Central memory CD4-positive, alpha-beta T cell (primary cell): ENCODE measurements at places on chromosomes 16 and 17.

GRCh38 chr16:11333010-11333409 lies 12.2 kb upstream of the RMI2 start:
- no peak for DNase-seq

DNA sequence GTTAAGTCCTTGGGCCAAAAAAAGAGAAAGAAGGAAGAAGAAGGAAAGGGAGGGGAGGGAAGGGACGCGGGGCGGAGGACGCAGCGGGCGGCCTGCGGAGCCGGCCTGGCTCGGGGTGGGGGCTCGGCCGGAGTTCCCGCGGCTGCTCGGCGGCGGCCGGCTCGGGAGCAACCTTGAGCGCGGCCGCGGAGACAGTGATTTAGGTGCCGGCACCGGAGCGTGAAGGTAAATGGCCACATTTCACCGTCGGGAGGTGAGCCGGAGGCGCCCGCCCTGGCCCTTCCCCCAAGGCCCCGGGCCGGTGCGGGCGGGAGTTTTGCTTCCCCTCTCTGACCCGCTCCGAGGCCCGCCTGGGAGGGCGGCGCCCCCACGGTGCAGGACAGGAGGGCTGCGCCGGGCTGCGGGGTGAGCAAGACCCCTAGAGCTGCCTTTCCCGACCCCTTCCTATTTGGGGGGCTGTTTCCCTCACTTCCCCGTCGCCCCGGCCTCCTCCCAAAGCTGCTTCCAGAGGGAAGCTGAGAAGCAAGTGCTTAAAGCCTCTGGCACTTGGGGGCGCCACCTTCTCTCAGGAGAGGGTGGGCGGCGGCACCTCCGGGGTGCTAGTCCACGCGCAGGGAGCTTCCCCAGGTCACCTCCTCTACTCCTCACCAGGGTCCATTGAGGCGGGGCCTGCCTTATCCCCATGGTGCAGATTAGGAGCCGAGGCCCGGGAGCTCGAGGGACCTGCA lies 56.5 kb downstream of the MRM1 start:
- no peak for DNase-seq

GRCh38 chr16:9429646-9430330 lies 338.3 kb downstream of the HAPSTR1 start:
- DNase-seq = no peak

- no peak for DNase-seq
These were observed 1.4 kb upstream of the DHX8 start for GRCh38 chr17:43482103-43483012.

GRCh38 chr17:81701288-81702071 lies 1.7 kb upstream of the MRPL12 start:
- no peak for DNase-seq

- DNase-seq = no peak
These were observed 52.0 kb downstream of the SREBF1 start for GRCh38 chr17:17784657-17785267.

- DNase-seq = no peak
These were observed 2.7 kb upstream of the WFDC1 start for GRCh38 chr16:84292011-84292410.

DNA sequence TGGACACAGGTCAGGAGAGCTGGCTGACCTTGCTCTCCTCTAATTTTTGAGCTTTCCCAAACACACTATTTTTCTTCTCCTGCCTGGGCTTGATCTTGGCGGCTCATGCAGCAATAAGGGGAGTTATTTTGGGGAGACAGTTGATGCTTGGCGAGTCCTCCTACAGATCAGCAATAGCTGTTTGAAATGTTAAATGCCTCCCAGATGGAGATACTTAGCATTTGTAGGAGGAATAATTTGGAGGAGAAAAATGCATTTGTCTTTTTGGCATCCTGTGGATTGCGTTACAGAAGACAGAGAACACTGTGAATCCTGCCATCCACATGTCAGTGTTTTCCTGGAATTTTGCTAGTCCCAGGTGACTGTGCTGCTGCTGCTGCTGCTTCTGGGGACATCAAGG lies 328.0 kb upstream of the XYLT1 start:
- DNase-seq = no peak

GRCh38 chr16:72940886-72941285 lies 107.0 kb downstream of the ZFHX3 start:
- no peak for DNase-seq

DNA sequence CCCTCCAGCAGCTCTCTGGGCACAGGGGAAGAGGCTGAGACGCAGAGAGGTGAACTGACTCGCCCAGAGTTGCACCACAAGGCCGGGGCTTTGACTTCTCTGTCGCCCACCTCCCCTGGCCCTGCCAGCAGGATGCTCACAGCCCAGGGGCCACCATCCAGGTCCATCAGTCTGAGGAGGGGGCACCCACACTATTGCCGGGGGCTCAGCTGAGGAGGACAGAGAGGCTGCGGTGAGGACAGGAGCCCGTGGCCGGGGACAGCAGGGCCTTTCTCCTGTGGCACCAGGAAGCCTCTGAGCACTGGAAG lies 32.6 kb downstream of the KDM8 start:
- no peak for DNase-seq

- no peak for DNase-seq
These were observed 40.6 kb downstream of the MIS12 start for GRCh38 chr17:5526821-5527598.

GRCh38 chr17:57340160-57340981 lies 84.0 kb downstream of the MSI2 start:
- no peak for DNase-seq

DNA sequence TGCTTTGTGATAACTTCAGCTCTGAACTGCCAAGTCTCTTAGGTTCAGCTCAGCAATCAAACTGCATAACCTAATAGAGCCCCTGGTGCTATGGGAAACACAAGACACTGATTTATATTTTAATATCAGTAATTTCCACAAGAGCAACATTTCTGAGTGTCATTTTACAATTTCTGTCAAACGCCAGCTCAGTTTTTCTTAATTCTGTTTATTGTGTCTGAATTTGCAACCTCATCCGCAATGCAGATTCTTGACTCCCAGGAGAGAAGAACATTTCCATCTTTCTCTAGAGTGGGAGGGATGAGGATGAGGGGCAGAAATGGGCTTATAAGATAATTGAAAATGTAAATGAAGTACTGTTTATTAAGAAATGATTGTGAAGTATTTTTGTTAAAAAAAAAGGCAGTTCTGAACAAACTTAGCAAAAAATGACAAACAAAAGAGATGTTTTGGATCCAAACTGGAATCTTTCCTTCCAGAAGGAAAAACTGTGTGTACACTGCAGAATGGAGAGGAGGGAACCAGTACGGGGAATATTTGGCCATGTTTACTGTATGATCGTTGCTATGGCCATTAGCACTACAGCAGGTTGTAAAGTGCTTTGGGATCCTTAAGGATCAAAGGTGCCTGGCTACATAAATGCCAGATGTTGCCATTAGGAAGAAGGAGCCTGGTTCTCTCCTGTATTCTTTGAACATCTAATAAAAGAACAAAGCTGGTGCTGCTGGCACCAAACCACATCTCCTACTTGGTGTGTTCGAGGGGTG lies 7.4 kb upstream of the PMFBP1 start:
- DNase-seq = no peak

DNA sequence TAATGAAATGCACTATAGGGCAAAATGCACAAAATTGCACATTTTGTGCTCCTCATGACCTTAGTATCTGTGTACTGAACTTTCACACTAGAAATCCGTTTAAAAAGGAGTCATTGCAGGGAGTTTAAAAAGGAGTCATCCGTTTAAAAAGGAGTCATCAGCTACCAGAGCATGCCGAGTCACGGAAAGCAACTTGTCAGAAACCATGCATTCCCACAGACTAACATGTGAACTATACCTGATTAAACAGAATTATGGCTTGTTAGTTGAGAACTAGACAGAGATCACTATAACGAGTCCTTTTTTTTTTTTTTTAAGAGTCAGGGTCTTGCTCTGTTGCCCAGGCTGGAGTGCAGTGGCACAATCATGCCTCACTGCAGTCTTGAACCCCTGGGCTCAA lies 35.9 kb downstream of the SLC6A4 start:
- DNase-seq = no peak

- no peak for DNase-seq
These were observed 234.2 kb downstream of the TOX3 start for GRCh38 chr16:52312716-52313115.

GRCh38 chr16:3807425-3808123 lies 72.9 kb downstream of the CREBBP start:
- DNase-seq = no peak

DNA sequence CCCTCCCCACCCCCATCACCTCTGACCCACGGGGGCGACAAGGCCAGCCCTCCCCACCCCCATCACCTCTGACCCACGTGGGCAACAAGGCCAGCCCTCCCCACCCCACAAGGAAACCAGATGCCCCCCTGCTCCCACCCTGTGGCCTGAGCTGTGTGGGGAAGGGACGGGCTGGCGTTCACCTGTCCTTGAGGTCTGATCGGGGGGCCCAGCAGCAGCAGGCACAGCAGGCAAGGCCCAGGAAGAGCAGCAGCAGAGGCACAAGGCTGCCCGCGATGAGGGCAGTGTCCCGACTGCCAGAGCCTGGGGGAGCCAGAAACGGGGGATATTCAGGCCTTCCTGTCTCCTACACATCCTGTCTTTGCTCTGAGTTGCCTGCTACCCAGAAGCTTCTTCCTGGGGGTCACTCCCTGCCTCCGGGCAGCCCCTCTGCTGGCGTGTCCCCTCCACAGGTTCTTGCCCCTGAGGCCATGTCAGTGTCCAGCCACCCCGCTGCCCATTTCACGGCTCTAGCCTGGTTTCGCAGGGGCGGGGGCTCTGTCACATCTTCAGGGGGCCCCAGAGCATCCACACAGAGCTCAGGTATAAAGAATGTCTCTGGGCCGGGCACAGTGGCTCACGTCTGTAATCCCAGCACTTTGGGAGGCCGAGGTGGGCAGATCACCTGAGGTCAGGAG lies 6.8 kb downstream of the SCARF1 start:
- DNase-seq = no peak

GRCh38 chr16:89311636-89312035 lies 94.1 kb downstream of the ZNF778 start:
- no peak for DNase-seq

DNA sequence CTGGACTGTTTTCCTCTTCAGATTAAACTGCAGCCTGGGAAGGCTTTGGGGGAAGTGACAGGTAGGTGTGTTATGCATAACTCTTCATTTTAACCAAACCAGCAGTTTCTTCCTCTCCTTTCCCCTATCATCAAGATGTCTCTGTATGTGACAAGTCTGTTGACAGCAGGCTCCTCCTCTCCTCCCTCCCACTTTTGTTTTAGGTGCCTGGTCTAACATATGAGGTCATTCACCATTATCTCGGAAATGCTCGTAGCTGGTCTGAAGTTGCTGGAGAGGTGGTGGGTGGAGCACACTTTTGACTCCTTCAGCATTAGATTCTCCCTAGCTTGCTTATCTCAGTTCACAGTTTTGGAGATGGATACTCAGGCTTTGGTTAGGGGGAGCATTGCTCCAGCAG lies 571.0 kb upstream of the EEF2KMT start:
- no peak for DNase-seq

GRCh38 chr17:76681222-76682137 lies 29.3 kb downstream of the MXRA7 start:
- DNase-seq = peak; percentile 61

GRCh38 chr17:46139432-46140210 lies 53.6 kb downstream of the KANSL1 start:
- no peak for DNase-seq

DNA sequence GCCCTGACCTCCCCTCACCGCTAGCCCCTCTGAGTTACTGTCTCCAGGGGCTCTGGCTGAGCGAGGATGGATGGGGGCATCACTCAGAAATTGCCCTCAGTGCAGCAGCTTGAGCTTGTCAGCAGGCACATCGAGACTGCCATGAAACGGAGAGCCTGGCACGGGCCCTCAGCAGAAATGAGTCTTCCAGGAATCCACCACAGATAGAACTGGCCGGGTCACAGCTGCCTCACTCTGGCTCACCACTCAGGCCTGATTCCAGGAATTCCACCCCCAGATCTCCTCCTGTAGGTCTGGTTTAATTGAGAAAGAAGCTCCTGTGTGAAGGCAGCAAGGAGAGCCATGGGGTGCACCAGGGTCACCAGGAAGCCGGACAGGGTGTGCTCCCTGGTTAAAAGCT lies 85.5 kb downstream of the GSG1L start:
- DNase-seq = no peak

DNA sequence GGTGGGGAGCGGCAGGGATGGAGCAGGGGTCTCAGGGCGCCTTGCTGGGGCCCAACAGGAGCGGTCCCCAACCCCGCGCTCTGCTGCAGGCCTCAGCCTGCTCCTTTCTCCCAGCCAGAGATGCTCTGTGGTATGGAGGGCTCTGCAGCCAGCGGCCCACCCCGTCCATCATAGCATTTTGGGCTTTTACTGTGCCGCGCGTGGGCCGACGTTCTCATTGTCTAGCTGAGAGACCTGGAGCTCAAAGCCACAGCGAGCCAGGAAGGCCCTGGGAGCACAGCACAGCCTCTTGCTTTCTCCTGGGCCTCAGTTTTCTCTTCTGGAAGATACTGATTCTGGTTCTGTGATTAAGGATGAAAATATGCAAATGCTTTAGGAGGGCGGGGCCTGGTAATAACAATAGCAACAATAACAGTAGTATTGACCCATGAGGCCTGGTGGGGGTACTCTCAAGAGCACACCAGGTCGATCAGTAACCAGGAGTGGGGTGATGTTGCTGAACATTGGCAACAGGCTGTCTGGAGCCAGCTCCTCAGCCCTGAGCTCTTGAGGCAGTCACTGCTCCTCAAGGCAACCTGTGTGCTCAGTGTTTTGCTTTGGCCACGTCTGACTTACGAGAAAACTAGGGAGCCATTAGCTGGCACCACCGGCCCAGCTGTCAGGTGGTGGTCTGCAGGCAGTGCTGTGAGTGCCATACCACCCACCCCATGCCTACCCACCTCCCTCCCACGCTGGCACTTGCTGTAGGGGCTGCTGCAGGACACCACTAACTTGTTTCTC lies 1.1 kb upstream of the RASD1 start:
- DNase-seq = no peak

DNA sequence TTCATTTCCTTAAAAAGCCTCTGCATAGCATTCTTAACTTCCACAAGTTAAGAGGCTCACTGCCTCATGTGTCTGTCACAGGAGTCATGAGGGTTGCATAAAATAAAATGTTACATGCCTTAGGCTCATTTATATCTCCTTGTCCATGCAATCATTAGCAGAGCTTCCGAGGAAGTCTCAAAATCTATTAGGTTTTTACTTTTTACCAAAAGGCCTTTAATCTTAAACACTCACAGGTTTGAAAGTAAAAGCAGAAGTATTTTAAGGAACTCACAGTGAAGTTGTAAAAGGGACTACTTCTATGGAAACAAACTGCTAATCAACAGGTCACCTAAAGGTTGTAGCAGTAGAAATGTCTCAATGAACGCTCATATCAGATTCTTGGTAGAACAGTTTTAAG lies 5.2 kb upstream of the ATP6V0A1 start:
- DNase-seq = no peak

DNA sequence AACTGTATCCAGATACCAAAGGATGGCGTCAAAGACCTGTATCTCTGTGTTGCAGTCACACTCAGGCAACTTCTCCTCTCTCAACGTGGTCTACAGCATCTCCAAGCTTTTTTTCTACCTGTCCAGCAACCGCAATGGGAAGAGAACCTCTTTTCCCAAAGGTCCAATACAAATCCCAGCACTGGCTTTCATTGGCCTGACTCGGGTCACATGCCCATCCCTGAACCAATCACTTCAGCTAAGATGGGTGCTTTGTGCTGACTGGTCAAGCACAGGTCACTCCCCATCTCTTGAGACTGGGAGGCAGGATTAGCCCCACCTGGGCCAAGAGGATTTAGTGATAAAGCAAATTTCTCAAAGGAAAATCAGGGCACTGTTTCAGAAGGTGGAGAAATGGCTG lies 71.2 kb upstream of the C16orf82 start:
- no peak for DNase-seq

GRCh38 chr16:85465328-85466303 lies 147.5 kb upstream of the GSE1 start:
- no peak for DNase-seq

- no peak for DNase-seq
These were observed 8.7 kb upstream of the SLC7A5 start for GRCh38 chr16:87877942-87878507.
